Anterior cingulate cortex (tissue), 58 donors: ENCODE measurements at places on chromosomes 11 and 22.

DNA sequence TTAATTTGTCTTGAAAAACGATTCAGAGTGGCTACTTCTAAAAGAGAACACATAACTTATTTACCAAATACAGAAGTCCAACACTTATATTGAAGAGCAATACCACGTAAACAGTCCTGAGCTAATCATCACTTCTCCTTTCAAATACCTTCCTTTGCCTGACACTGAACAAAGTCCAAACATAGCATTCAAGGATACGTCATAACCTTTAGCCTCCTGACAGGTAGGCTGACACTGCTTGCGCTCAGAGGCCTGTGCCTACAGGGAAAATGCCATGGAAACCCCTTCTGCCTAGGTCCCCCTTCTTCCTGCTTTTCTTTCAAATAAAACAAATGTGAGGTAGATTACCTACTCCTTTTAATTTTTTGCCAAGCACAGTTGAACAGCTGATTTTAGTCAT, 510.0 kb downstream of the INSC start:
- DNase-seq: no peak

GRCh38 chr22:49332691-49333090, 495.0 kb downstream of the BRD1 start:
- DNase-seq: no peak

GRCh38 chr22:32733923-32734514, 67.5 kb upstream of the TIMP3 start:
- DNase-seq: no peak

GRCh38 chr11:77236901-77237300, 64.6 kb downstream of the GDPD4 start:
- no peak for DNase-seq

GRCh38 chr11:31796499-31797189, 14.5 kb downstream of the PAX6 start:
- no peak for DNase-seq

- no peak for DNase-seq
Observed at GRCh38 chr22:30327864-30328345, 1.2 kb upstream of the TBC1D10A start.

GRCh38 chr22:36731916-36732315, 28.4 kb upstream of the CACNG2 start:
- no peak for DNase-seq

DNA sequence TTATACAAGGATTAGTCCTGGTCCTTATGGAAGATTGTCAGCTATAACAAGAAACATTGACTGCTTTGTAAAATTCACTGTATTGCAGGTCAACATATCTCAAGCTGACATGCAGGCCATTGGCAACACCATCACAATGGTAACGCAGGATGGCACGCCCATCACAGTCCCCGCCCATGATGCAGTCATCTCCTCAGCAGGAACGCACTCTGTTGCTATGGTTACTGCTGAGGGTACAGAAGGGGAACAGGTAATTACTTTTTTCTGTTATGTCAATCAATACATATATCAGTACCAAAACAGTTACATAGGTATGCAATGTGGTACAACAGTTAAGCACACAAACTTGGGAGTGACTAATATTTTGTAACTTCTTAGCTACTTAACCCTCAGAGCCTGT, 55.3 kb downstream of the ZNF143 start:
- no peak for DNase-seq

GRCh38 chr11:12768726-12769673, 94.8 kb downstream of the TEAD1 start:
- no peak for DNase-seq
